ENCODE measurements at places on chromosomes 4 and X.

DNA sequence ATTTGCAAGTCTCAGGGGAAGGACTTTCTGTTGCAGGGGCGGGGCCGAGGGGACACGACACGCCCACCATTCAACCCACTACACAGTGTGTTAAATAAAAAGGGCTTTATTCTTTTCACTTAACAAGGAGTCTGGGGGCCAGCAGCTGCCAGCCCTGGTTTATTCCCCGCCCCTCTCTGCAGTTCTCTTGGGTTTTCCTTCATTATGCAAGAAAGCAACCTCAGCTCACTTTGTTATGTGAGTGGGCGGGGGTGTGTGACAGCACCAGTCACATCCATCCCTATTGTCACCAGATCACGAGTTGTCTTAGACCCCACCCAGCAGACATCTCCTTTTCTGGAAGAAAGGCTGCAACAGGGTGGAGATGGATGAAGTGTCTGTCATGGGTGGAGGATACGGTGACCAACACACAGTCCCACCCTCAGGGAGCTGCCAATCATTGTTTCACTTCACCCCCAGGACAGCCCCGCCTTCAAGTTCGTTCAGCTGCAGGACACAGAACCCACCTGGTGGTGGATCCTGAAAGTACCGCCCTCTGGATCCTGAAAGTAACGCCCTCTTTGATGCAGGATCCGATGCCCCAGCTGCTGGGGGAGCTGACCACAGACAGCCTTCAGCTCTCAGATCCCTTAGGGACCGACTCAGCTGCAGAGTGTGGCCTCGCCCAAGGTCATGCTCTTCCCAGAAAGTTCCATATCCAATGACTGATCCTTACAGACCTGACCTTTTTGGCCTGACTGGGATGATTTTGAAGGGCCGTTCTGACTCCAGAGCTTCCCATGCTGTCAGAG, 79.6 kb downstream of the SMIM20 start:
- DNase-seq: peak; percentile 43

DNA sequence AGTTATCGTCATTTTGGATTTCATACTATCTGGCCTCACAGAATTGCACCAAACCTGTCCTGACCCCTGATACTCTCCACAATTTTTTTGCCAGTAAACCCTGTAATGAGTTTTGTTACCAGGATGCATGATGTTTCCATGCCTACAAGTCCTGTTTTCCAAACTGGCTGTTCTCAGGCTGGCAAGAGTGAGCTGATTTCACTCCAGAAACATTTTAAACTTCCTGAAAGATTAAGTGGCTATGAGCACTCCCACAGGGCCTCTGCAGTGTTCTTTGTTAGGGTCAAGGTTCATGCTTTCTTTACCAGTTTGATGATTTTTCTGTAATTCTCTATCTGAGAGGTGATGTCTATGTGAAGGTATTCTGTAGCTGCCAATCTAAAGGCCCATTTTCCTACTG, 31.7 kb upstream of the PDLIM3 start:
- no peak for DNase-seq

- DNase-seq: peak; percentile 58
Observed at GRCh38 chr4:20422398-20422797, 170.7 kb downstream of the SLIT2 start.

DNA sequence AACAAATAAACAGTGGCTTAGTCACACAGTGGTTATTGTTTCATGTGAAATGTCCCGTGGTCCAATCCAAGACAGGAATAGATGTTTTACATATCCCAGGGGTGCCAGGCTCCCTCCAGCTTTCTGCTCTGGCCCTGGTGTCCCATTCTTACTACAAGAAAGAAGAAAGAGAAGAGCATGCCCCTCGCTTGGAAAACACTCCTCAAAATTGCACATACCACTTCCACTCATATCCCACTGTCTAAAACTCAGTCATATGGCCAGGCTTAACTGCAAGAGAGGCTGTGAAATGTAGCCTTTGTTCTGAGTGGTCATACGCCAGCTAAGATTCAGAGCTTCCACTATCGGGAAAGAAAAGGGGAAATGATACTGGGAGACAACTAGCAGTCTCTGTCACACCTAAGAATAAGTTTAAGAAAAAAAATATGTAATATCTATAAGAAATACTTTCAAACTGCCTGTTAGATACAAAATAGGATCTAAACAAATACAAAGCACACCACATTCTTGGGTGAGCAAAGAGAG, 306.8 kb upstream of the FAM241A start:
- DNase-seq: no peak

DNA sequence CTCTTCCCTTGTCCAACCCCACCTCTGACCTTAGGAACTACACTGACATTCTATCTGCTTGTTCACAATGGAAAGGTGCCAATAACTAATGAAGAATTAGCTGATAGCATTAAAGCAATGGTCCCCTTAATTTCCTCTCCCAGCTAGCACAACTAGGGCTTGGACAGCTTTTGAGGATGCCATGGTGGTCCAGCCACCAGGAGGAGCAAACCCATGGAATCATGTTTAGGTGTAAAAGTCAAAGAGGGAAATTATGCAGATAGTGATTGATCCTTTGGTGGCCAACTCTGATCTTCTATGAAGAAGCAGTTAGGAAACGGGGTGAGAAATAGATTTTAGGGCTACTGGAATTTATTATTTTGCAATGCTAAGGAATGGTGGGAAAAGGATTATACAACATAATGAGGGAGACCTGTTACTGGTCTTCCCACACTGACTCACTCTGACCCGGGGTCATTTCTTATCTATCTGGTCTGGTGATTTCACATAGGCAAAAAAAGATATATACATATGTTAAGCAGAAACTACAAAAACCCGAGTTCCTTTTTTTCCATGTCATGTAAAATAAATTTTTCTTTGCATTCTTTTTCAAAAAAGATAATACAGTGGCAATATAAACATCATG, 45.8 kb upstream of the FBXW7 start:
- no peak for DNase-seq

DNA sequence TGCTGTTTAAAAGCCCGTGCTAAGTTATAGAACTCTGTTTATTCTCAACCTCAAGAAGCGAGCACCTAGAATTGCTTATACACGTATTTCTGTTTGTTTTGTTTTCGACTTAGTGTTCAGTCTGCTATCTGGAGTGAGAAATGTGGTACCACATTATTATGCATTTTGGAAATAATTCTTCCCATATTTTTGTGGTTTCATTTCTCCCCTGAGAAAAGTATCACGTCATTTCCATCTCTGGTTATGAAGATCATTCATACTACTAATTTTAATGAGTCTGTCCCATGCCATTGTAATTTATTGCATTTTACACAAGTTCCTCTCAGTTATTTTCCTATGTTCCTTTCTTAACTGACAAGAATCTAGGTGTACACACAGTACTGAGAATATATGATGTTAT, 186.0 kb downstream of the DCHS2 start:
- DNase-seq: no peak

DNA sequence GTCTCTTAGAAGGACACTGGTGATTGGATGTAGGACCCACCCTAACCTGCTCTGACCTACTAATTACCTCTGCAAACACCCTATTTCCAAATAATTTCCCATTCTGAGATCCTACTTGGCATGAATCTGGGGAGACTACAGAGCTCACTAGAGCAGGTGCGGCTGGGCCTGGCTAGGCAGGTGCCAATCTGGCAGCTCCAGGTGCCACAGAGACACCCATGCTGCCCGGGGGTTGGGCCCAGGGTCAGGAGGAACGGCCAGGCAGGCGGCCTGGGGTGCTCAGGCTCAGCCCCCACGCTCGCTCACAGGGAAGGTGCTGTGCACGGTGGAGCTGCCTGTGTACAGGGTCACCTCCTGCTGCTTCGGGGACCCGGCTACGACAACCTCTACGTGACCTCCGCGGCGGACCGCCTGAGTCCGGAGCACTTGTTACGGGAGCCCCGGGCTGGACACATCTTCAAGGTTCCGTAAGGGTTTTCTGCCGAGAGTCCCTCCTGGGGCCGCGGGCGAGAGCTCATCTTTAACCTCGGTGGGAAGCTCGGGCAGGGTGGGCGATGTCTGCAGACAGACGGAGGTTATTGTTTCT, 26.5 kb upstream of the PLCXD1 start:
- peak; percentile 34 for DNase-seq

GRCh38 chr4:153064571-153064970, 128.4 kb downstream of the FHDC1 start:
- no peak for DNase-seq

DNA sequence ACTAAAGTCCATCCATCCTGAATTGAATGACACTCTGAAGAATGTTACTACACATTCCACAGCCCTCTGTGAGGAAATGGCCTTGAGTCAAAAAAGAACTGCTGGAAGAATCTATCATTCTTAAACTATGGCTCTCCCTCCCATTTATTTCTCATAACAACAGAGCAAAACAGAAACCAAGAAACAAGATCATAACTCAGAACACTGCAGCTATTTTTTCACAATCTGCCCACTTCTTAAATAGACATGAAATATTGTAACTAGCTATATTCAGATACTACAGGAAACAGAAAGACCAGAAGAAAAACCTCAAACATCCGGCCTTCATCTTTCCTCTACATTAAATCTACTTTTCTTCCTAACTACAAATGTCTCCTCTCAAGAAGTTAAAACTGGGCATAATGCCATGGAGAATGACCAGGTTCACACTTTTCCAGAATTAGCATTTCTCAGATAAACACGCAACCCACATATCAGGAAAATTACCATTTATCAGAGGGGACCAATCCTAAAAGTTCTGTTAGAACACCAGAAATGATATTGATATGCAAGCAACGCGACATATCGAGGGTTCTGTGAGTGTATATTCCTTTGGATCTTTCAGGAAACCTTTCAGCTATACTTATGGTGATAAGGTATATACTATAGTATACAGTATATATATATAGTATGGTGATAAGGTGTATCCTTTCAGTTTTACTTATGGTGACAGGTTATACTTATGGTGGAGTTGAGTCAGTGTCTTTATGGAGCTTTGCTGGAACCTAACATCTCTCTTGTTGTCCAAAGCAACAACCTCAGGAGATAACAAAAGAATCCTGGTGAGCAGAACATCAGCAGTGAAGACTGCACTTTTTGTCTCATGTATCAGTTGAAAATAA, 60.4 kb upstream of the IRF2 start:
- no peak for DNase-seq

- no peak for DNase-seq
Observed at GRCh38 chr4:140344621-140345020, 28.8 kb upstream of the SCOC start.

DNA sequence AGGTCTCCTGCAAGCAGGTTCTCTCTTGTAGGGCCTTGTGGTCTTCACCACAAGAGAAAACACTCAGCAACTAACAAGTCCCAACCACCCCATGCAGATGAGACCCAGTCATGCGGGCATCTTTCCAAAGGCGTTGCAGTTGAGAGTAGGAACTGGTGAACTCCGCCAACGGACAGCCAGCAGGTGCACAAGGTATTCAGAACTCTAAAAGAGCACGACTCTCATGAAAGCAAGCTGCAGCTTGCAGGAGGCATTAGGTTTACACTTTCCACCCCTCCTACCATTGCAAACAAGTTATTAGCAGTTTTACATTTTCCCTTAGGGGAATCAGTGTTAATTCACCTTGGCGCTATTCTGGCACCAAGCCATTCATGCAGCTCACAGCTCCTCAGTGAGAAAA, 173.4 kb upstream of the KIT start:
- no peak for DNase-seq

GRCh38 chr4:6986072-6986780, 56.9 kb upstream of the TADA2B start:
- no peak for DNase-seq

- no peak for DNase-seq
Observed at GRCh38 chr4:6248394-6248793, 21.3 kb upstream of the WFS1 start.

- DNase-seq: no peak
Observed at GRCh38 chrX:18620349-18620748, 51.6 kb downstream of the RS1 start.
